ENCODE measurements at places on chromosomes 13 and 19.

GRCh38 chr19:41426952-41427646, at the start of gene B3GNT8:
B3GNT8 (minus strand) TSS chr19:41427374; CDS start chr19:41426778, 596 bp downstream.
- no peak for DNase-seq

DNA sequence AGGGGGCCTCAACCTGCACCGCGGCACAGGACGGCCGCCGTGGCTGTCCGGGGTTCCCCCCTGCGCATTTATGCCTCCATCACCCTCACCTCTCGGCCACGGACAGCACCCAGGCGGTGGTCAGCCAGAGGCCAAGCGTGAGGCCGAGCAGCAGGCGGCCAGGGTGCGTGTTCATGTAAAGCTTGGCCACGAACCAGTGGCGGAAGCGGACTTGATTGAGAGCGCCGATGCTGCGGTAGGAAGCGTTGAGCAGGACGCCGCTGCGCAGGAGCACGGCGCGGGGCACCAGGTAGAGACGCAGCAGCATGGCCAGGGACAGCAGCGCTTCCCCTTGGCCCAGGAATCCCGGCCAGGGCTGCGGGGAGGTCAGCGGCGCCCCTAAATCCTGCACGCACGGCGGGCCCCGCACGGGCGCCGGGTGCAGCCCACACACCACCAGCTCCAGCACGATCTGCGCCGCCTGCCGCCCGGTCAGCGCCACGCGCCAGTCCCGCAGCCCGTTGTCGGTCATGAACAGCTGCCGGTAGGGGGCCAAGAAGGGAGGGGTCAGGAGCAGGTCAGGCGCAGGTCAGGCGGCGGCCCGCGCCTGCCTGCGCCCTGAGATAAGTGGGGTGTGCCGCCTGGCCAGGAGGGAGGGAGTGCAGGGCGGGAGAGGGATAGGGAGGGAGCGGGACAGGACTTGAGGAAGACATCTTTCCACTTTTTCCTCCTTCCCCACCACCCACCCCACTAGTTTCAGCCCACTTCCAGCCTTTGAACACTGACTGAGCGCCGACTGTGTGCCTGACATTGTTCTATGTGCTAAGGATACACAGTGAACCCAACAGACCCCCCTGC, 6.5 kb downstream of the KCNN4 start:
- no peak for DNase-seq

GRCh38 chr19:19347401-19348110, 26.9 kb downstream of the MAU2 start:
- no peak for DNase-seq

GRCh38 chr13:98517576-98518310, 59.2 kb downstream of the STK24 start:
- no peak for DNase-seq

GRCh38 chr13:110062077-110062776, 244.7 kb downstream of the COL4A1 start:
- DNase-seq, result no peak

- DNase-seq, result no peak
Observed at GRCh38 chr19:28730791-28731512, 482.0 kb downstream of the UQCRFS1 start.

DNA sequence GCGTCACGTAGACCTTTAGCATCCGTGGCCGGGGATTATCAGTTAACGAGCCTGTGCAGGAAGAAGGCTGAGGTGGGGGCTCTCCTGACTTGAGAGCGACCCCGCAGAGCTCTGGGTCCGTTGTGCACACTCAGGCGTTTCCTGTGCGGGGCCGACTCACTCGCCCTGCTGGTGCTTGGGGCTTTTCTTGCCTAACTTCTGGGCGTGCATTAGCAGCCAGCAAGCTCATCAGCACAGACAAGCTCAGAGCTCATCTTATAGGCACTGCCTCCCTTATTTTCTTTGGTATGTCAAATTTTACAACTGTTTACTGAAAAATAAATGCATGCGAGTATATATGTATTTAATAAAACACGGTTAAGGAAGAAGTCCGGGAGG, 23.7 kb downstream of the ADPRHL1 start:
- no peak for DNase-seq

GRCh38 chr19:18717601-18718000, 34.1 kb downstream of the CRTC1 start:
- no peak for DNase-seq

DNA sequence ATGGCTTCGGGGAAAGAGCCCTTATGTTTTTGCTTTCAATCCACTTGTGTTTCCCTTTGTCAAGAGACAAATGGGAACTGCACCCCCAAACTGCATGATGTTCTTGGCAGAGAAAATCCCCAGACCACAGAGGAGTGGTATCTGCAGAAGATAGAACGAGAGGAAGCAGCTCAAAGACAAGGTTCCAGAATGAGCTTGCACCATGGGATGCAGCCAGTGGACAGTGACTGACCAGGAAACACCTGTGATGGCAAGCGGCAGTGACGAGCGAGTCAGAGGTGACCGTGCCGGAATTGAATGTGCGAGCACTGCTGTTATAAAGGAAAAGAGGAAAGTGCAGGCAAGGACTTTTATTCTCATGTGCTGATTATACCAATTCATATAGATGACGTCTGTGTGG, 46.3 kb downstream of the IRS2 start:
- DNase-seq, result no peak

DNA sequence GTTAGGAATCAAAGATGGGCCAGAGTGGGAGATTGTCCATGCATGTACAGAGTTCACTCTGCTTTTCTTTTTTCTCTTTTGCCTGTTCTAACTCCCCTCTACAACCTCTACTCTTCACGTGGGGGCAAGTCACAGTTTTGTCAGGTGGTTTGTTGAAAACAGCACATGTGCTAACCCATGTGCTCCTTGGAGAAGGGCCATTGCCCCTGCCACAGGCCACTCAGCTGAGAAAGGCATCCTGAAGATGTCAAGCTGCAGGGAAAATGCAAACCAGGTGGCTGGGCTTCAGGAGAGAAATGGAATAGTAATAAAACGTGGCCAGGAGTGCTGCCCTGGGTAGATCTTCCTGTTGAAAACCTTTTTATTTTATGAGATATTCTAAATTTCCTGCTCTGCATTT, 35.3 kb upstream of the SLC10A2 start:
- no peak for DNase-seq

- no peak for DNase-seq
Observed at GRCh38 chr13:109204657-109205056, 575.2 kb downstream of the MYO16 start.

GRCh38 chr13:30763786-30764413, 28.6 kb downstream of the ALOX5AP start:
- no peak for DNase-seq

DNA sequence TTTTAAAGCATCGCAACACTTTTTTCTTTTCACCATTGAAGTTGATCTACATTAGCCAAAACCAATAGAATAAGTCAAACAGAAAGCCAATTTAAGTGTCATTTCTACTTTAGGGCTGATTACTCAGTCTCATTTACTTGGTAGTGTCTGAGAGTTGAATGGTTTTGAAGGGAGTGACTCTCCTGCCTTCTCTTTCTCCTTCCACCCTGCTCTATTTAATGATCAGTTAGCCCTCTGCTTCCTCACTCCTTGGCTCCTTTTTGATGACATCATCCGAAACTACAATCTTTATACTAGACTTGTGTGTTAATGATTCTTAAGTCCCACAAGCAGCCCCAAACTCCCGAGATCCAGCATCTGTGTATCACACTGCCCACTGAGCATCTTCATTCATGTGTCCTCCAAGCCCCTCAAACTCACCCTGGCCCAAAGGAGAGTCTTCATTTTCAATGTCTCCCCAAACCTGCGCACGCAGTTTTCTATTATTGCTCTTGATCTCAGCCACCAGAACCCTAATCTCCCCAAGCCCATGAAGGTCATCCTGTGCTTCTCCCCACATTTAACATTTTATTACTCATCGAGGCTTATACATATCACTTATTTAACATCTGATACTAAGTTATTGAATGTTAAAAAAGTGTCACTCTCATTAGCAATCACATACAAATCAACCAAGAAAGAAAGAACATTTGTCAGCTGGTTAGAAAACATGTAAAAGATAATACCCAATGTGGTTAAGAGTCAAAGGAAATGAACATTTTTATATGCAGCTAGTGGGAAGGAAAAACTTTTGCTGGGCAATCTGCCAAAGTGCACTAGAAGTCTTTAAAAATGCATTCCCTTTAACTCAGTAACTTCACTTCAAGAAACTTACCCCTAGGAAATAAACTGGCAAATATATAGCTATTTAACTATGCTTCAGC, 32.2 kb upstream of the ARGLU1 start:
- no peak for DNase-seq

DNA sequence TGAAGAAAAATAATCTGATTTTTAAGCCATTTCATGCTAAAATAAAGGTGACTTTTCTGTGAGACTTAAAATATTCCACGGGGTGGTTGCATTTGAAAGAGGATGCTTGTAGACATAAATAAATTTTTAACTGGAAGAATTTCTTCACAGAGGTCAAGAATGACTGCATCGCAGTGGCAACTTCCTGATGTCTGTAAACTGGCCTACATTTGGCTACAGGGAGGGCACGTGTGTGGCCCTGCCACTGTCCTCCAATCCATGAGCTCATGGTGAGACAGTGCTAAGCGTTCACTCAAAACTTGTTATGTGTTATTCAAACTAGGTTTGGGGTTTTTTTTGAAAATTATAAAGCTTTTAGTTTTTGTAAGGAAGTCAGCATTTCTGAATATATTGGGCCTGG, 1089.3 kb downstream of the EFNB2 start:
- DNase-seq, result no peak

- no peak for DNase-seq
Observed at GRCh38 chr19:49863935-49864320, 3.4 kb downstream of the PNKP start.

GRCh38 chr19:816500-816857, 5.3 kb downstream of the PLPPR3 start:
- no peak for DNase-seq

DNA sequence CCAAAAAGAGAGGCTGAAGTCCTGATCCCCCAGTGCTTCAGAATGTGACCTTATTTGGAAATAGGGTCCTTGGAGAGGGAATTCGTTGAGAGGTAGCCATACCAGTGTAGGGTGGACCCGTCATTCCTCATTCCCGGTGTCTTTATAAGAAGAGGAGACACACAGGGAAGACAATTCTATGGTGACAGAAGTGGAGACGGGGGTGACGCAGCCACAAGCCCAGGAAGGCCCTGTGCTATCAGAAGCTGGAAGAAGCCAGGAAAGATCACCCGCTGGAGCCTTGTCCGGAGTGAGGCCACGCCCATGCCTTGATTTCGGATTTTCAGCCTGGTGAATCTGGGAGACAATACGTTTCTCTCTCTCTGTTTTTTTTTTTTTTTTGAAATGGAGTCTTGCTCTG, 2.6 kb upstream of the MYPOP start:
- DNase-seq, result no peak

DNA sequence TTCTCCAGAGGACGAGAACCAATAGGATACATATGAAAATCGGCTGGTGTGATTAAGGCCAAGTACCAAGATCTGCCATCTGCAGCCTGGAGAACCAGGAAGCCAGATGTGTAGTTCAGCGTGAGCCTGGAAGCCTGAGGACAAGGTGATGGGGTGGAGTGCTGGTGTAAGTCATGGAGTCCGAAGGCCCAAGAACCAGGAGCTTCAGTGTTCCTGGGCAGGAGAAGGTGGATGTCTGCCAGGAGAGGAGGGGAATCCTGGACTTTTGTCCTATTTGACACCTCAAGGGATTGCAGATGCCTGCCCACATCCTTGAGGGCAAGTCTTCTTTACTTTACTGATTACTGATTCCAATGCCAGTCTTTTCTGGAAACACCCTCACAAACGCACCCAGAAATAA, 71.5 kb downstream of the SPATA13 start:
- no peak for DNase-seq

DNA sequence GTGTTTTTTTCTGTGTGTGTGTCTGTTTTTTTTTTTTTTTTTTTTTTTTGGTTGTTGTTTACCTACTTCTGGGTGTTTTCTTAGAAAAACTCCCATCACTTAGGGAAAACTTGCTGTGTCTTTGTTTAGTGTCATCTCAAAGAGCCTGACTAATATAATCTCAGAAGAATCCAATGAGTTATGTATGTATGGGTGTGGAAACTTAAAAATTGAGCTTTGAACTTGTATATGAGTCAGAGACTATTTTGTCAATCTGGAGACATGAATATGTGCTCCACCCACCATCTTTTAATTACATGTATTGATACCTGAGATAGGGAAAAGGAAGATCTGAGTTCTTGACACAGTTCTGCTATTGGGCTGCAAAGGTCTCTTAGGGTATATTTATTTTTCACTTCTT, 140.7 kb upstream of the SPRY2 start:
- DNase-seq, result no peak

- peak; percentile 58 for DNase-seq
Observed at GRCh38 chr19:39078436-39079200, 5.5 kb upstream of the ACP7 start.

DNA sequence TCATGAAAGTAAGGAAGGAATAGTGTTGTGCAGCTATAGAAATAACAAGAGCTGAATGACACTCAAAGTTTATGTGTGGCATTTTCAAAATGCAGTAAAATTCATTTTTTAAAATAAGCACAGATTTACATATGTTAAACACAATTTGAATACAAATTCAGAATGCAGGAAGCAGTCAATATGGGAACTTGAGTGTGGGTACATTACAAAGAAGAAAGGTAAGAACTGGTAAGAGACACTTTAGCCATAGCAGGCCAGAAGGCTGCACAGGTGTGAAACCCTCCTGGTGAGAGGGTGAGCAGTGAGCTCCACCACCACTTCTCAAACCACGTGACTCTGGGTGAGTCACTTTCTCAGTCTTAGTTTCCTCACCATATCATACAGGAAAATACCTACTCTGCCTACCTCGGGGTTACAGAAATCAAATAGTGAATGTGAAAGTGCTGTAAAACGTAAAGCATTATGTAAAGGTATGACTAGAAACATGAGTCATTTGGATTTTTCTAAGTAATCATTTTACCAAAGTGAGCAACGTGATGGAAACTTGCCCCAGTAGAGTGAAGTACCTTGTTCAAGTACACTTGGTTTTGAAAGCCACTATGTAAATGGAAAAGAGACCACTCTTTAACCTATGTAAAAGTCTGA, 40.5 kb downstream of the USP12 start:
- DNase-seq, result no peak

DNA sequence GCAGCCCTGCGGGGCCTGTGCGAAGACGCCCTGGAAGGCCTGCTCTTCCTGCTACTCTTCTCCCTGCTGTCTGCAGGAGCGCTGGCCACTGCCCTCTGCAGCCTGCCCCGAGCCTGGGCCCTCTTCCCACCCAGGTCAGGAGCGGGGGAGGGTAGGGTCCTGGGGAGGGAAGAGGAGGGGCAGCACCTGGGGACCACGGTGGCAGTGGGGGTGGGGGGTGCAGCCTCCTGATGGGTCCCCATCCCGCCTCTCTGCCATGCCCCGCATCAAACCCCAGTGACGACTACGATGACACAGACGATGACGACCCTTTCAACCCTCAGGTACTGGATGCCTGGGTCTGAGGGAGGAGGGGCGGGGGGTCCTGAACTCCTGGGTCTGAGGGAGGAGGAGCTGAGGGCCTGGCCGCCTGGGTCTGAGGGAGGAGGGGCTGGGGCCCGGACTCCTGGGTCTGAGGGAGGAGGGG, 13.4 kb upstream of the LENG8 start:
- no peak for DNase-seq

GRCh38 chr13:26921918-26922317, 161.3 kb upstream of the GPR12 start:
- DNase-seq, result no peak

- DNase-seq, result no peak
Observed at GRCh38 chr13:34543836-34544235, 398.2 kb upstream of the NBEA start.

Measured in amygdala (tissue), 56 donors.